ENCODE measurements at places on chromosomes 5 and 9.

GRCh38 chr5:87313216-87313615 lies 45.5 kb downstream of the RASA1 start:
- no peak for DNase-seq

DNA sequence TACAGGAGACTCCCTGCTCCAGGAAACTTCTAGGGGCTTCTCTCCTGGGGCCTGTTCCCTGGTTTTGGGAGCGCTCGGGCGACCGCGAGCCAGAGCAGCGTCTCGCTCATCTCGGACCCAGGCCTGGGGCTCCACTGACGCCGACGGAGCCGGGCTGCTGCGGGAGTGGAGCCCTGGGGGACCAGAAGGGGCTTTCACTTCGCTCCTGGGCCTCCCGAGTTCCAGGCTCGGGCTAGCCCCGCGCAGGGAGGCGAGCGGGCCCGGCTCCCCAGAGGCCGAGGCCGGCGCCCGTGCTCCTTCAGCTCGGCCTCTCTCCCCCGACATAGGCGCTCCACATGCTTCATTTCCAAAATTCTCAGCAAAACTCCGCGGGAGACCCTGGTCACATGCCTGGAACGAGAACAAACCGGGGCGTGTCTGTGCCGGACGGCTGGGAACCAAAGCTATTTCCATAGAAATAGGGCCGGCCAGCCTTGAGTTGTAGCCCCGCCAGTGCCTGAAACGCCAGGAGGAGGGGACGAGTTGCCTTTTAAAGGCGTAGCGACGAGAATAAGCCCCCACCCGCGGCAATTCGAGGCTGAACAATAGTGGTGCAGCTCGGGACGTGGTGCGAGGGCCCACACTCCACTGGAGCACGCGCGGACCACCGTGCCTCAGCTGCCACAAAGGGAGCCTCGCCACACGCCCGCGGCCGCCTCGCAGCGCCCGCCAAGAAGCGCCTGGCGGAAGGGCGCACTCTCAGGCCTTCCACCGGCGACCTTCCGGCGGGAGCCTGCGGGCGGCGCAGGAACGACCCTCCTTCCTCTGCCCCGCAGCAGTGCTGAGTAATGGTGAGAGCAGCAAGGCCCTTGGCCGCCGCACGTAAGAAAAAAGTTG lies 1.1 kb upstream of the G3BP1 start:
- no peak for DNase-seq

DNA sequence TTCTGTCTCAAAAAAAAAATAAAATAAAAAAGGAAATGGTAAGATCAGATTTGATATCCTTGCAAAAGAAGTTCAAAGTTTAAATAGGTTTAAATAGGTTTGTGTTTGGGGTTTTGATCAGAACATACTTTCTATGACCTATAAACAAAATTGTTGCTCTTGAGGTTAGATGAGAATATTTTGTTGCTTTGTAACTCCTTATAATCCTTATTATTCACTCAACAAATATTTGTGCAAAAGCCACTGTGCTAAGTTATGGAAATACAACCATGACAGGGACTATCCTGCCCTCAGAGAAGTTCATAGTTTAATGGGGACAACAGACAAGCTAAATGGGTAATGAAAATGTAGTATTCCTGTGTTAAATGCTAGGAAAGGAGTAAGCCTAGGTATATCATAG lies 71.5 kb downstream of the INVS start:
- DNase-seq = no peak

DNA sequence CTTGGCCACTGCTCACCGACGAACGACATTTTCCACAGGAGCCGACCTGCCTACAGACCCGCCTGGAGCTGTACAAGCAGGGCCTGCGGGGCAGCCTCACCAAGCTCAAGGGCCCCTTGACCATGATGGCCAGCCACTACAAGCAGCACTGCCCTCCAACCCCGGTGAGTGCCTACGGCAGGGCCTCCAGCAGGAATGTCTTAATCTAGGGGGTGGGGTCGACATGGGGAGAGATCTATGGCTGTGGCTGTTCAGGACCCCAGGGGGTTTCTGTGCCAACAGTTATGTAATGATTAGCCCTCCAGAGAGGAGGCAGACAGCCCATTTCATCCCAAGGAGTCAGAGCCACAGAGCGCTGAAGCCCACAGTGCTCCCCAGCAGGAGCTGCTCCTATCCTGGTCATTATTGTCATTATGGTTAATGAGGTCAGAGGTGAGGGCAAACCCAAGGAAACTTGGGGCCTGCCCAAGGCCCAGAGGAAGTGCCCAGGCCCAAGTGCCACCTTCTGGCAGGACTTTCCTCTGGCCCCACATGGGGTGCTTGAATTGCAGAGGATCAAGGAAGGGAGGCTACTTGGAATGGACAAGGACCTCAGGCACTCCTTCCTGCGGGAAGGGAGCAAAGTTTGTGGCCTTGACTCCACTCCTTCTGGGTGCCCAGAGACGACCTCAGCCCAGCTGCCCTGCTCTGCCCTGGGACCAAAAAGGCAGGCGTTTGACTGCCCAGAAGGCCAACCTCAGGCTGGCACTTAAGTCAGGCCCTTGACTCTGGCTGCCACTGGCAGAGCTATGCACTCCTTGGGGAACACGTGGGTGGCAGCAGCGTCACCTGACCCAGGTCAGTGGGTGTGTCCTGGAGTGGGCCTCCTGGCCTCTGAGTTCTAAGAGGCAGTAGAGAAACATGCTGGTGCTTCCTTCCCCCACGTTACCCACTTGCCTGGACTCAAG lies 1.5 kb downstream of the CSF2 start:
- no peak for DNase-seq

DNA sequence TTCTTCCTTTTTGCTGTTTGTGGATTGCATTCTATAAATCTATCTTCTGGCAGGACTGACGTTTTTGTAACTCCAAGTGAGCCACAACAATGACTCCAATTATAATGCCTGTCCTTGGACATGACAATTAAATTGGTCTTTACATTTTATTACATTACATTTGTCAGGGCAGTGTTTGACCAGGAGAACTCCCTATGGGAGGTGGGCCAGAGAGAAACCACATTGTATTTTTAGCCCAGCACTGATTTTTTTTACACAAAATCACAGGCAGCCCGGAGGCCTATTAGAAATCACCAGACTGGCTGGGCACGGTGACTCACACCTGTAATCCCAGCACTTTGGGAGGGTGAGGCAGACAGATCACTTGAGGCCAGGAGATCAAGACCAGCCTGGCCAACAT lies 99.1 kb upstream of the SMC5 start:
- DNase-seq = no peak
